ENCODE measurements at places on chromosomes 12 and 14.

- DNase-seq = no peak
Observed at GRCh38 chr14:75088566-75089373, 19.3 kb downstream of the ZC2HC1C start.

- no peak for DNase-seq
Observed at GRCh38 chr14:61549425-61549824, 145.9 kb upstream of the HIF1A start.

GRCh38 chr12:71662849-71663560, 643 bp downstream of the ZFC3H1 start:
- DNase-seq = peak; percentile 54

DNA sequence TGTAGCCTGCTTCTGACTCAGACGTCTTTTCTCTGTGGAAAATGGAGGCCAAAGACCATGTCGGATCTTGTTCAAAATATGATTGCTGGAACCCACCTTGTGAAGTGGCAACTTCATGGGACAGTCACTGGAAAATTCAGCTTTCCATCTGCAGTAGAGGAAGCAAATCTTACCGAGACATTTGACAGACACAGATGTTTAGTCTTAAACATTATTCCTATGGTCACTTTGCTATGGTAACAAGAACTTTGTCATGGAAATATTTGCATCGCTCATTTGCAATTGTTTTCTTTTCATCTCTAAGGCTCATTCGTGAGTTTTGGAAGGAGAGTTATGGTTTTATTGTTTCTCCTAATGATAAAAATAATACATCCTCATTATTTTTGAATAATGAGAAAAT, 98.3 kb upstream of the HIF1A start:
- DNase-seq = no peak

- no peak for DNase-seq
Observed at GRCh38 chr12:68403296-68403695, 71.1 kb upstream of the MDM1 start.

GRCh38 chr14:67505254-67505653, 16.7 kb upstream of the TMEM229B start:
- DNase-seq = no peak

DNA sequence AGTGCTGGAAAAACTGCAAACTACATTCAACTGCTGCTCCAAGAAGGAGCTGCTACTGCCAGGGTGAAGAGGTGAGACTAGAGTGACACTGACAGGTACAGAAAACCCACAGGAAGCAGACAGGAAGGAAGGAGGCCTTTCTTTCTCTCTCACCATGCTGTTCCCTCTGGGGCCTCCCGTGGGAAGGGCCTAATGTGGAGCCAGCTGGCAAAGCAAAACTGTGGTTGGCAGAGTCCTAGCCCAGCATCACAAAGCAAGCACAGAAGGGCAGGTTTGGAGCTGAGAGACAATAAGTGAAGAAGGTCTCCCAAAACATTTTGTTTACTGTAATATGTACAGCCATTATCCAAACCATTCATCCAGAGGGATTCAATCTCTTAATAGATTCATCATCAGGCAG, 122.5 kb upstream of the MAX start:
- no peak for DNase-seq

DNA sequence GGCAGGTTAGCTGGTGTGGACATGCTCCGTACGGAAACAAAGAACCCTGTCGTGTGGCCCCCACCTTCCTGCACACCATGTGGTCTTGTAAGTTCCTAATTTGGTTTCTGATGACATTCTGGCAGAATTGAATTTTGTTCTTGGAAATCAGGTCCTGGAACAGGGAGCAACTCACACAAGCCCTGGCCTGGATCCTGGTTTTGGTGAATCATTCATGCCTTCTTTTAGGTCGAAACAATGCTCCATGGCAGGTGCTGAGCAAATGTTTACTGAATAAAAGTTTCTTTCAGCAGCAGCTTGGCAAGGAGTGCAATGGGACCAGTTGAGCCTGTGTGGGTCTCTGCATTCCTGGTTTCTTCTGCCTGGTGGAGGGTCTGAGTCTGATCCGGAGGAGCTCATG, 978.4 kb downstream of the BCL11B start:
- DNase-seq = no peak

DNA sequence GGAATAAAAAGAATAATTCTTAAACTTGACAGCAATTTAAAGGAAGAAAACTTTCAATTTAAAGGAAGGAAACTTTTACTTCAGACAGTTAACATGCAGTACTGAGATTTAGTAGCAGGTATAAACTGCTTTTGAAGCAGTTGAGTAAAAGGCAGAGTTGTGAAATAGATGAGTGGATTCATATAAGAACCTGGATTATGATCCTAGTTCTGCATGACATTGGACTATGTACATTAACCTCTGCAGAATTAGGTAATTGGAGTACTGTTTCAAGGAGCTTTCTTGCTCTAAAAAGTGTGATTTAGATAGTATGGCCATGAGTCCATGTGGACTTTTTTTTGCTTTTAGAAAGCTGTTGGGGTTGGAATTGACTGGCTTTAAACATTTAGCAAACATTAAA, 29.7 kb downstream of the ATP2A2 start:
- DNase-seq = no peak

GRCh38 chr12:105279460-105280056, 43.6 kb upstream of the APPL2 start:
- DNase-seq = peak; percentile 3

DNA sequence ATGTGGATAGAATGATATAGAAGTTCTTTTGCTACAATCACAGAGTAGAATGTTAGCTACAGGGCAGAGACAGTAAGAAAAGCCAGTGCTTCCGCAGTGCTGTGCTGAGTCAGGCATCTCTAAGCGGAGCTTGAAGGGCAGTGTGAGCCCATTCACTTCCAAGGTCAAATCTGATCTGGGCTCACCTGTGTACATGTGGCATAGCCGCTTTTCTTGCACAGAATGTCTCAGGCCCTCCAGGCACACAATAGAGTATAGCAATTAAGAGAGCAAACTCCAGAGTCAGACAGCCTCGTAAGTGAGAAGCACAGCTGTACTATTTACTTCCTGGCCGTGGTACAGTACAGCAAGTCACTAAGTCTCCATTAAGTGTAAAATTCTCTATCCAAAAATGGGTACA, 26.8 kb downstream of the CORO1C start:
- DNase-seq = no peak

GRCh38 chr12:28583701-28584261, 393.5 kb downstream of the CCDC91 start:
- no peak for DNase-seq

DNA sequence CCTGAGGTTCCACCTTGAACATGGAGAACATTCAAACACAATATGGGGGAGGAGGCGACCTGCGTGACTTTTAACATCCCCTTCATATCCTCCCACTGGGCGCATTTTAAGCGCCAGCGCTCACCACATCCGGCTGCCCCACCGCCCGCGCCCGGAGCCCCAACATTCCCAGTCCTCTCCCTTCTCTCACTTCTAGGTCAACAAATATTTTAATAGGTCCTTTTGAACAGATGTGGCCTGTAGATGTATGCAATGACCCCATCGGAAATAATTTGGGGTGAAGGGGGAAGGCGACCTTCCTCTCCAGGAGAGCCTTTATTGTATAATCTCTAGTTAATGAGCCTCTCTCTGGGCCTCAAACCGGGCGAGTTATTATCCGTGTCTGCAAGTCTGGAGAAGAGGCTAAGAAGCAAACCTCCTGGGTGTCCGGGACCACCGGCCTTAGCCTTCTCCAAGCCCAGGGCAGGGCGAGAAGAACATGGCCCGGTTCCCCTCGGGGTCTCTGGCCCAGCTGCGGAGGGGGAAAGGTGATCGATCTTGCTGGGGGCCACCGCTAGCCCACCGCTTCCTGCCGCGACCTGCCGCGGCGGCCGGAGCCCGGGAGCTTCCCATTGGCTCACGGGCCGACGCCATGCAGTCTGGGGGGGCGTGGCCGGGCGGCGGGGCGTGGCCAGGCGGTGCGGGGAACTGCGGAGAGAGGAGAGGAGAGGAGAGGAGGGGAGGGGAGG, 83.2 kb upstream of the HMGA2 start:
- peak; percentile 46 for DNase-seq

DNA sequence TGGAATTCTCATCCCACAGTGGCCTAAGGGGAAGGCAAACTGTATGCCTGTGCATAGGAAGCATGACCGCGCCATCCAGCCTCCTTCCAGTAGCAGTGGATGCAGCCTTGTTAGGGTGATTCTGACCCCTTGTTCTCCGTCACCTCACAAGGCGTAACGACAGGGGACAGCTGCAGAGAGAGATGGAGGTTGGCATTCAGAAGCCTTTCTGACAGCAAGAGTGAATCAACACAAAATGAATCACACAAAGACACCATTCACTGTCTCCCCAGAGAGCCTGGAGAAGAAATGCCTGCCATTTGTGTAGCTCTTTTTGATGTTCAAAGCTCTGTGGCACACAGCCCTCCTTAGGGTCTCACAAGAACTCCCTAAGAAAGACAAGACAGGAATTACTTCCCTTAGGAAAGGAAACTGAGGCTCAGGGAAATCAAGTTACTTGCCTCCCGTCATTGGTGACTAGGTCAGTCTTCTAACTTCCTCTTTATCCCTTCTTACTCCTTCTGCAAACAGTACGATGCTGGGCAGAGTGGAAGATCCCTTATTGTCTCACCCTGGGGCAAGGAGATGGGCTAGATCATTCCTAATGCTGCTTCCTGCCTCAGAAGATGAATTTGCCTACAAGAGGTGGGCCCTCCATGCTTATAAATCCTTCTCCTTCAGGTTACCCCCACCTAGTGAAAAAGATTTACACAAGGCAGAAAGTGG, 280.9 kb downstream of the CACNA1C start:
- no peak for DNase-seq

GRCh38 chr14:57297852-57298251, 29.1 kb downstream of the AP5M1 start:
- no peak for DNase-seq

DNA sequence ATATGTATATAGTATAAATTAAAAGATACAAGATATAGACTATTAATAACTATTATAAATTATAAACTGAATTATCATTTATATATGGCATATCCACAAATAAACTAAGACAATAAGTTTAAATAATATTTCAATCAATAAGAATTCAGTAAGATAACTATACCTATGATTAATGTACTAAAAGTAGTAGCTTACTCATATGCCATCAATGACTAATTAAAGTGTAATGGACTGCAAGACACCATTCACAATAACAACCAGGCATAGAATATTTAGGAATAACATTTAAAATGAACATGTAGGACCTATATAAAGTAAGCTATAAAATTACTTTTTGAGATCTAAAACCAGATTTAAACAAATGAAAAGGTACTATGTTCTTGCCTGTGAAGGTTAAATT, 18.8 kb downstream of the KCNC2 start:
- no peak for DNase-seq

DNA sequence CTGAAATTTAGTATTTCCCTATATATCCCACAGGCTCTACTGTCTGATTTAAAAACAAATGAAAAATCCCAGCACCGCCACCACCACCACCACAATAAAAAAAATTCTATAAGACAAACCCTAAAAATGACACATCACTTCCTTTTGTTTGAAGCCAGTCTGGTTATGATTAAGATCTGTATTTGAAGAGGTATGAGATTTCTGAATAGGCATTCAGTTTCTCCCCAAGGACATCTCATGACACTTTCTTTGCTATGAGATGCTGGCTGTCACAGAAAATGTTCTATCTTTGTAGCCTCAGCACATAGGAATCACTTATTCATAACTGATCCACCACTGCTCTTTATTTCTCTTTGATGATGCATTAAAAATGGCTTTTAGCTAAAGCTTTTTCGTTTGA, 1071.0 kb downstream of the SLC6A15 start:
- no peak for DNase-seq

DNA sequence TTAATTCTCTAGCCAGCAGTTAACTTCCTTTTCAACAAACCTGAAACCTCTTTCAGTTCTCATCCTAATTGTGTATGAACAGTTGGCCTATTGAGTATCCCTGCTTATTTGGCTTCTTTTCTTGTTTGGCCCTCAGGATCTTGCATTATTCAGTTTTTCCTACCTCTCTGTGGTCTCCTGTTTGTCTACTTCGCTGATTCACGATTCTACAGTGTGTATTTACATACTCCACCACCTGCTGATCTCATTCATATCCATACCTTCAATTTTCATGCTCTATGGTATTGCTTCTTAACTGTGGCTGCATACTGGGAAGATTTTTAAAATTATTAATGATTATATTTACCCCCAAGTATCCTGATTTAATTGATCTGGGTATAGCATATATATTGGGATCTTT, 56.4 kb downstream of the RASSF9 start:
- no peak for DNase-seq

DNA sequence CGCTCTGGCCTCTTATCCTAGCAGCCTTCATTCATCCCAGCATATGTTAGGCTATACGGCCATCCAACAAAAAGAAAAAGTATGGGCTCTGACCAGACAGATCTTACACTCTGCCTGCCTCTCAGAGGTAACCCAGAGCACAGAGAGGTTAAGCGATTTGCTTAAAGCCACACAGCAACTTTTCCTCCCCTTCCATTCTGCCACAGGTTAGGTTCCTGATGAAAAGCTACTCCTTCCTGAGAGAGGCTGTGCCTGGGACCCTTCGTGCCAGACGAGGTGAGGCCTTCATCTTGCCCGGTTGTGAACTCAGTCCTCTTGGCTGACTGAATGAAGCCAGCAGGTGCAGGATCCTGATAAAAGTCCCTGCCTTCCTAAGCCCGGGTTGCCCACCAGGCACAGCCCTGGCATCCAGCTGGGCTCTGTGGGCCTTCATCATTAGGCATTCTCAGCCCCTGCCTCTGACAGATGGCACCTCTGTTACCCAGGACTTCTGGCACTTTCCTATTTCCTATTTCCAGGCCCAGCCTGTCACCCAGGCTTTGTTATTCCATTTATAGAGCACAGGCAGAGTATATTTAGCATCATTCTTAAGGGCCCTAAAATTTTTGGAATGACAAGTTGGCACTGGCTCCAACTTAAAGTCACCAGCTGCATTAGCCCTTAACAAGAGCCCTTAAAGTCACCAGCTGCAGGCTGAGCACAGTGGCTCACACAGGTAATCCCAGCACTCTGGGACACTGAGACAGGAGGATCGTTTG, 12.8 kb downstream of the SOAT2 start:
- DNase-seq = no peak

DNA sequence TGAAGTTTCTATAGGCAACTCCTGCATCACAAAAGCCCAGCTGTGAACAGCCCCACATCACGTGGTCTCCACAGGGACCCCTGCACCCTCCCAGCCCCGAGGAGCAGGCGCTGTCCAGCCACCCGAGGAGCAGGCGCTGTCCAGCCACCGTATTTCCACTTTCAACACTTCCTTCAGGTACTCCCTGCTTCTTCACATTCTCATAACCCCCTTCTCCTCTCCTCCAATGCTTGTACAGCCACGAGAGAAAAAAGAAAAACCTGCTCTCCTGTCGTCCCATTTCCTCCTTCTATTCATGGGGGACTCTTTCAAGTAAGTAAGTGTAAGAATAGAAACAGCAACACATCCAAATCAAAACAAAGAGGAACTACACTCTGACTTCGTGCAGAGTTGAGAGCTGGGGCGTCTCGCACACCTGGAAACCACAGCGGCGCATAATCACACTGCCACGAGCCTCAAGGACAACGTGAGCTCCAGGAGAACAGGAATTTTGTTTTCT, 11.9 kb downstream of the CDC42BPB start:
- DNase-seq = no peak

- no peak for DNase-seq
Observed at GRCh38 chr14:32648434-32648833, 290.2 kb upstream of the NPAS3 start.
